ENCODE measurements at places on chromosomes 13 and 19.

GRCh38 chr19:6718741-6719539 is 1.5 kb downstream of the C3 start:
- DNase-seq: no peak
- no peaks in the 10 kb centered on the region for H3K36me3 ChIP-seq
- no peak overlapping the region for H3K27ac ChIP-seq
- H3K27me3 ChIP-seq: no peaks in the 10 kb centered on the region
- peaks cover 3% of the 10 kb centered on the region for H3K4me1 ChIP-seq

DNA sequence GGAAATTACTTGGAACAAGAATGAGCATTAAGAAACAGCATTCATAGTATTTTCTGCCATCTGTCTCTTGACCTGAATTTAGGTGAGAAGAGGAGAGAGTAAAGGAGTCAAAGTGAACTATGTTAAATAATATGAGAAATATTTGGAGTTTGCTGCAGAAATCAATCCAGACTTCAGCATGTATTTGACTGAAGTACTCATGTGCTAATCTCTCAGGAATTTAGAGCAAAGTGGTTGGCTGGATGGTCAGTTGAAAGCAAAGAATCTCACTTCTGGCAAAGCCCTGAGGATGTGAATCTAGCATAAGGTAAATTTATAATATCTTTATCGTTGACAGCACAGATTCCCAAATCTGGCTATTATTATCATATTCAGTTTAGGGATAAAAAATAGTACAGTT is 394.3 kb downstream of the PCDH17 start:
- no peaks in the 10 kb centered on the region for H3K36me3 ChIP-seq
- H3K4me1 ChIP-seq: no peaks in the 10 kb centered on the region
- no peak overlapping the region for H3K4me3 ChIP-seq

DNA sequence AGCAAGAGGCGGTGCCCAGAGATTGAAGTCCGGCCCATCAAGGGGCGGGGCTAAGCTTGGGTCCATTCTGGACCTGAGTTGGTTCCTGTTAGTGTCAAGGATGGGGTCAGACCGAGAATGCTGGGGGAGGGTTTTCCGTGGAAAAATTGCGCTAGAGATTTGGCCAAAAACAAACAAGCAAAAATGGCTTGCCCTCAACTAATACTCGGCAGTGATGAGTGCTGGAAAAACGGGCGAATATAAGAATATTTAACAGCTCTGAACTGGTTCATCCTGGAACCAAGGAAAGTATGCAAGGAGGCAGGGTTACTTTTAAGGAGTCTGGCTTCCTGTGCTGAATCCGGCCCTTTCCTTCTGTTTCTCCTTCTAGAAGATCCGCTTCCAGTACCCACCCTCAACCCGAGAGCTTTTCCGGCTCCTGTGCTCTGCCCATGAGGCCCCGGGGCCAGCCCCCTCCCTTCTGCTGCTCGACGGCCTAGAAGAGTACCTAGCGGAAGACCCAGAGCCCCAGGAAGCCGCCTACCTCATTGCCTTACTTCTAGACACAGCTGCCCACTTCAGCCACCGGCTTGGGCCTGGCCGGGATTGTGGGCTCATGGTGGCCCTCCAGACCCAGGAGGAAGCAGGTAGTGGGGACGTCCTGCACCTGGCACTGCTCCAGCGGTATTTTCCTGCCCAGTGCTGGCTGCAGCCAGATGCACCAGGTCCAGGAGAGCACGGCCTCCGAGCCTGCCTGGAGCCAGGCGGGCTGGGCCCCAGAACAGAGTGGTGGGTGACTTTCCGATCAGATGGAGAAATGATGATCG is 880 bp downstream of the SWSAP1 start:
- peak overlapping the region; percentile 98 for H3K27ac ChIP-seq
- DNase-seq: peak; percentile 63
- peaks cover 14% of the 10 kb centered on the region for H3K4me1 ChIP-seq
- H3K4me3 ChIP-seq: peak overlapping the region; percentile 62

- H3K4me3 ChIP-seq: no peak overlapping the region
- no peaks in the 10 kb centered on the region for H3K36me3 ChIP-seq
- no peak for DNase-seq
- no peaks in the 10 kb centered on the region for H3K4me1 ChIP-seq
- H3K27ac ChIP-seq: no peak overlapping the region
Measured at GRCh38 chr13:59790626-59791025, 373.1 kb downstream of the DIAPH3 start.

DNA sequence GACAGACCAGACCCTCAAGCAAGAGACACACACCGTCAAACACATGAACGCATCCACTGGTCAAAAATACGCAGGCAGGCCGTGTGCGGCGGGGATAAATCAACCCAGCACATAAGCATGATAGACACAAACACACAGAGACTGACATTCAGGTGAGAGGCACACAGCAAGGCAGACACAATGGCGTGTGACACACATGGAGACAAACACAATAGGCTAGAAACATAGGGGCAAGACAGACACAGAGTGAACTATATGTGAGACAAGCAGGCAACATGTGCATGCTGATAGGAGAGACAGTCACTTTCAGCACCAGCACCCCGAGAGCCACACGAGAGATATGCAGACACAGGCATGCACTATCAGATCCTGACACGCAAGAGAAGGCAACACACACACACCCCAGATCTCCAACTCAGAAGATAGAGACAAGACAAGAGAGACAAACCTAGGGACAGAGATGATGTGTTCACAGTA is 6.9 kb upstream of the JUNB start:
- H3K4me3 ChIP-seq: no peak overlapping the region
- H3K36me3 ChIP-seq: no peaks in the 10 kb centered on the region
- no peak for DNase-seq
- peaks cover 19% of the 10 kb centered on the region for H3K4me1 ChIP-seq
- peak overlapping the region; percentile 99 for H3K27ac ChIP-seq

GRCh38 chr13:75713852-75714251 is 77.7 kb downstream of the LMO7 start:
- no peaks in the 10 kb centered on the region for H3K36me3 ChIP-seq
- DNase-seq: no peak
- H3K4me3 ChIP-seq: no peak overlapping the region
- no peaks in the 10 kb centered on the region for H3K27me3 ChIP-seq

GRCh38 chr19:8641908-8642547 is 11.6 kb downstream of the NFILZ start:
- no peaks in the 10 kb centered on the region for H3K27me3 ChIP-seq
- no peaks in the 10 kb centered on the region for H3K4me1 ChIP-seq
- no peak overlapping the region for H3K4me3 ChIP-seq
- no peak overlapping the region for H3K27ac ChIP-seq
- no peak for DNase-seq

DNA sequence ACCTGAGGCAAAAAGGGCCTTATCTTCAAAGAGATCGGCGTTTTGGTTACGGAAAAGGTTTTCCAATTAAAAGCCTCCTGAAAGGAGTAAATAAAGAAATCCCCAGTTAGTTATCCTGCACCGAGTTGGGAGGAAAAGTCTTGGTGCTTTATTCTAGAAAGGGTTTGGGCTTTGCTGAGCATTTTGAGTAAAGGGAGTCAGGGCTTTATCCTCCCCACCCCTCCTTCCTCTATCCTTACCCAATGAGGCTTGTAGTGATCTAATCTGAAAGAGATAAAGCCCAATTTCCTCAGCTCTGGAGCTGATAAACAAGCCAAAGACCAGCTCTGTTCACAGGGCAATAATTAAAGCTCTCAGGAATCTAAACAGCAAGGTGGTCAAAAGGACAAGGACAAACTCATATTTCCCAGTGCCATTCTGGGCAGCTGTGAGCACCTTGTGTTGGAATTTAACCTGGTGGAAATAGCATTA is 188.9 kb upstream of the TSC22D1 start:
- no peak overlapping the region for H3K27ac ChIP-seq
- DNase-seq: no peak
- no peaks in the 10 kb centered on the region for H3K36me3 ChIP-seq
- peaks cover 4% of the 10 kb centered on the region for H3K4me1 ChIP-seq
- no peaks in the 10 kb centered on the region for H3K27me3 ChIP-seq
- no peak overlapping the region for H3K4me3 ChIP-seq

Data from ovary (tissue), 10 donors.